Upper lobe of right lung (tissue), 1 donor: ENCODE measurements at places on chromosomes 2 and 18.

GRCh38 chr2:235504441-235505180 is 10.8 kb downstream of the AGAP1 start:
- DNase-seq: no peak

DNA sequence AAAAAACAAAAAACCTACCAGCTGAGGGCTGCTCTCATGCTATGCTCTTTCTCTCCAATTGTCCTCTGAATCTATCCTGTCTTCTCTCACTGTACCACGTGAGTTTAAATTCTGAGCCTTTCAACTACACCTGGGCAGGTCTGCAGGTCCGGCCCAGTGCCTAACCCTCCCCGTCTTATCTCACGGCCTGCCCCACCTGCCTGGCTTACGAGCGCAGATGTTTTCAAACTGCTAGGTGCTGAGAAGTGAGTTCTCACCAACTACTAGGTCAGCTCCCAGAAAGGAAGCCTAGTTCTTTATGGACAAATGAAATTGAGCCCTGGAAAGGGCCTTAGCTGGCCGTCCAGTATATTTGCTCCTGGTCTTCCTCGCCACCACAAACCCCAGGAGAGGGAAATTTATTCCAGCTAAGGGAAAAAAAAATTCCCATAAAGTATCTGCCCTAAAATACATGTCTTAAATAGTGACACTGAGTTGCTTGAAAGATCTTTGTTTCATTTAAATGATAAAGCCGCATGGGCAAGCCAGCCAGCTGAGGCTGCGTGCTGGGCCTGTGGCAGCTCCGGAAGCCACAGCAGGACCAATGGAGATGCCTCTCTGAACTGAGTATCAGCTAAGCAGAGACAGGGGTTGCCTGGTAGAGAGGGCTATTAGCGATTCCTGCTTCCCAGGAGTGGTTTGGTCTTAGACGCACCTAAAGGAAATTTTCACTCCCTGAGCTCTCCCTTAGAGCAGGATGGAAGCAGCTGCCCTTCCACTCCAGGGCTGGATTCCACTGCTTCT is 92.5 kb upstream of the NCK2 start:
- DNase-seq: no peak

- DNase-seq: no peak
These were observed 8.8 kb downstream of the FZD7 start for GRCh38 chr2:202042444-202042843.

DNA sequence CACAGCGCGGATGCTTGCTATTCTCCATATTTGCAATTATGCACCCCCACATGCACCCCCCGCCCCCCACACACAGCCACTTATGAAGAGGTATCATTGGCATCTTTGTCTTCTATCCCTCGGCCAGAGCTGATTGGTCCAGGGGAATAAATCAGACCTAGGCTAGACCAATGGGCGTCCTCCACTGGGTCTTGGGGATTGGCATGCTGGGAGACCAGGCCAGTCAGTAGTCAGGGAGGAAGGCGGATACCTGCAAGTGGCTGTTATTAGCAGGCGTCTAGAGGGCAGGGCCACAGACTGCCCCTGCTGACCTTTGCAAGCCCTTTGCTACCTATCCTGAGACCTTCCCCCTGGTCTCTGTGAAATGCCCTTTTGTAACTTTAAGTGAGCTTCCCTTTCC is 30.0 kb downstream of the ATOH8 start:
- peak; percentile 30 for DNase-seq

DNA sequence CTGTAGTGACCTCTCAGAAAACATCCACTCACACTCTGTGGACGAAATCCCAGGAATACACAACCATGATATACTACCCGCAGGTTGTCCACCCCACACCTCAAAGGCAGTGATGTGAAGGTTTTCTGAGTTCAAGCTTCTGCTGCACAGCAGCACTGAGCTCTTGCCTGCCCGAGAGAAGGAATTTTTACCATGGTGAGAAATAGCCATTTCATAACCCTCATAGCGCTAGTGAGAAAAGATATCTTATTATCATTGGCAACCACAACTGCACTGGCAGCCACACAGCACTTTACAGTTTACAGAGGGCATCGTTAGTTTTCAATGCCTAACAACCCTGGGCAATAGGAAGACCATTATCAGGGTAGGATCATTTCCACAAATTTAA is 36.9 kb downstream of the NAPG start:
- no peak for DNase-seq

GRCh38 chr2:146131048-146131447 is 1611.1 kb upstream of the ZEB2 start:
- DNase-seq: no peak

- no peak for DNase-seq
These were observed 140.1 kb downstream of the HDAC4 start for GRCh38 chr2:239260546-239261327.

GRCh38 chr2:129080715-129081476 is 762.2 kb upstream of the HS6ST1 start:
- DNase-seq: no peak

DNA sequence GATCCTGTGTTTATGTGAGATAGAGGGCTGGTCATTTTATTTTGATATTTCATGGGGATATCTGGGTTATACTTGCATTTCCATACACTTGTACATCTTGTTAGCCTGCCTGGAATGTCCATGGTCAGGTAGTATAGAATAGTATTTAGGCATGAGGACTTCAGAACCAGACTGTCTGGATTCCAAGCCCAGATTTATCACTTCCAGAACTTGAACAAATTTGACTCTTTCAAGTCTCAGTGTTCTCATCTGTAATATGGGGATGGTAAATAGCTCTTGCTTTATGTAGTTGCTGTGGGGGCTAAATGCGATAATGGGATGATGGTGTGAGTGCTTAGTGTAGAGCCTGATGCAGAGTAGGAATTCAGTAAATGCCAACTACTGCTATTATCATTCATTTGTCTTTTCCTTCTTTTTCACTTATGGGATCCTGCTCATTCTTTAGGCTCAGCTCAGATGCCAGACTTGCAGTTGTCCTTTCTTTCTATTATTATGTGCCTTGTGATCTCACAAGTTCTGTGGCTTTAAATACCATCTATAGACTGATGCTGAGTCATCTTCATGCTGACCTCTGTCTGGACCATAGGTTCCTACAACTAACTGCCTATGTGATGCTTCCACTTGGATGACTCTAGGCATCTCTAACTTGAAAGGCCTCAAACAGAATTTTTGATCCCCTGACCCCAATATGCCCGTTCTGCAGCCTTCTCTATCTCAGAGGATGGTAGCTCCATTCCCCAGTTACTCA is 67.4 kb downstream of the POLE4 start:
- no peak for DNase-seq

DNA sequence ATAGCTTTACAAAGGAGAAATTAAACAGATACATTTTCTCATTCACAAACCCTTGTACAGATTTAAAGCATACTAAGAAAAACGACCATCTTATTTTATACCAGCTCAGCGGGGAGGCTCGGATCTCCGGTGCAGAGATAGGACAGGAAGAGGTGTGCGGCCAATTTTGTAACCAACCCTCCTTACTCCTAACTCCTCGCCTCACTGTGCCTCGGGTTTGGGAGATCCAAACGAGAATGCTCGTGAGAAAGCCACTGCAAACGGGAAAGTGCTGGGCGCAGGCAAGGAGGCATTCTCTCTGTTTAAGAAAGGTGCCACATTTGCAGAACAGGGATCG is 1.2 kb downstream of the KDSR start:
- DNase-seq: no peak

DNA sequence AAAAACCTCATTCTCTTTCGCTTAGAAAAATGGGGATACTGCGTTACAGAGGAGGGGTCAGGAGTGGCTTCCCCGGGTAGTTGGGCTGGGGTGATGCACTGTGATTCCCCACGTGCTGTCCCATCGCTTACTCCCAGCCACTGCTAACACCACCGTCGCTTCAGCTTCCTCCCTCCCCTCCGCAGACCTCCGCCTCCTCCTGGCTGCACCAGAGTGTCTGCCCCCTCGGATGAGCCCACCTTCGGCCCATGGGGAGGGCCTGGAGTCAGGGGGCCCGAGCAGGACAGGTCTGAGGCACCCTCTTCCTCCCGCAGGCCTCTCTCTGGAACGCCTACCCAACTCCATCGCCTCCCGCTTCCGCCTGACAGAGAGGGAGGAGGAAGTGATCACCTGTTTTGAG is 59.1 kb upstream of the MCFD2 start:
- DNase-seq: no peak

- no peak for DNase-seq
These were observed 36.9 kb upstream of the TANC1 start for GRCh38 chr2:158931572-158931971.

DNA sequence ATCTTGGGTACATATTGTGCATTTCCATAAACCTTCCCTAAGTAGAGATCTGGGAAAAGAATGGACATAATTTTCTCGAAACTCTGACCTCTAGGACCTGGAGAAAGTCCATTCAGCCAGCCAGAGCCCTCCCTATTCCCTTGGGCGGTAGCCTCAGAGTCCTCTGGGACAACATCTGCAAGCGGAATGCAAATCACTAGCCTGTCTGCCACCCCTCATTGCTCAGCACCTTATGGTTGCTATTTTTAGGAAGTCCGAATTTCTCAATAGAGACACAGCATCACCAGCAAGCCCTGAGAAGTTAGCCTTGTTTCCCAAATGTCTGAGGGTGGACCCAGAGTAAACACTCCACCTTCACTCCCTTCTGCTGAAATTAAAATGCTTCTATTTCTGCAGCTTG is 17.6 kb upstream of the CD28 start:
- no peak for DNase-seq

DNA sequence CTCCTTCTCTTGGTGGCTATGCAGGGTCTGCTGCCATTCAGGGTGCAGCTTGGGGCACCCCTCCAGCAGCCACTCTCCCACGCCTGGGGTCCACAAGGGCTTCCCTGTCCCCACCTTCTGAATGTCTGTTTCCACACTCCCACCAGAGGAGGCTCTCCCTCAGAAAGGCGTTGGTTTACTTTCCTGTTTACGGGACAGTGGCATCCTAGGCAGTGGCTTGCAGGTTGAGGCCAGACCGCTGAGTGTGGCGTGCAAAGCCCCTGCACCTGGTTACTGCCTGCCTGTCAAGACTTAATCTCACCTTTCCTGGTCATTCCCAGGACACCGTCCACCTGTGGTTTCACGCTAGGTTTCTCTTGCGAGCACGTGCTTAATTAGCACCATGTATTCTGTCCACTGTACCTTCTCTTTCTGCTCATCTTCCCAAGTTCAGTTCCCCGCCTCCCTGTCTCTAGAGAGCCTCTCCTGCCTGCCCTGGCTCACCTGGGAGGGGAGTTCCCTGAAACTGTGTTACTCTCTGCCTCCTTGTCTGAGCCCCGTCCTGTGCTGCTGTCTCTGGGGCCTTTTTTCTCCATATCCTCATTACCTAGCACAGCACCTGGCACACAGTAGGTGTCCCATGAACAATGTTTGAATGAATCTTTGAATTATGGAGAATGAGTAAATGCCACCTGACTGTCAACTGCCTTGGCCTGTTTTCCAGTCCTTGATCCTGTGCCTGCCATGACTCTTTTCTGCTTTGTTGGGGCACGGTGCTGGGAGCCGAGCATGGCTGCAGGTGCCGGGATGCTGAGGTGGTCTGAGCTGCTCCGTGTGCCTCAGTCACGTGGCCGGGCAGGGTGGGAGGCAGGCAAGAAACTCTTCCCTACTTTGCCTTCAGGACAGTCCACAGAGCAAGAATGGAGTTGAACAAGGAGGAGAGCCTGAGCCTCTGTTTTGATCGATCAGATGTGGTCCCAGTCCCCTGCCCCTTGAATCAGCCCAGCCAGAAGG is 56.4 kb downstream of the ARHGEF4 start:
- no peak for DNase-seq

- no peak for DNase-seq
These were observed 52.0 kb upstream of the TNP1 start for GRCh38 chr2:216911886-216912285.

DNA sequence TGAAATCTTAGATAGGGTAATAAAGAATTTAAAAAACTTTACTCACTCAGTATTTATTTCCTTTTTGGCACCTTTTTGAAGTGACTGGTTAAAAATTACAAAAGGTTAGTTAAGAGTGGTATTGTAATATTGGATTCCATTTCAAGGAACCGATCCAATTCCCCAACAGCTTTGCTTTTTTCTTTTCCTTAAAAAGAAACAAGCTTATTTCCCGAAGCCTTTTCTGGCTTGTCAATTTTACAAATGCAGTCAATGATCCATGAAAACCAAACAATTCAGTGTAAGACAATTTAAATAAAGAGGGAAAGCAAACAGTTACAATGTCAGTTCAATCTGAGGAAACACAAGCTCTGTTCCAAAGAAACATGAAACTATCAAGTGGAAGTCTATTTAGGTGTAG is 200.2 kb downstream of the RIT2 start:
- DNase-seq: no peak

GRCh38 chr2:205827809-205828365 is 145.6 kb downstream of the NRP2 start:
- DNase-seq: no peak

GRCh38 chr2:54945391-54946219 is 104.6 kb downstream of the RTN4 start:
- no peak for DNase-seq

DNA sequence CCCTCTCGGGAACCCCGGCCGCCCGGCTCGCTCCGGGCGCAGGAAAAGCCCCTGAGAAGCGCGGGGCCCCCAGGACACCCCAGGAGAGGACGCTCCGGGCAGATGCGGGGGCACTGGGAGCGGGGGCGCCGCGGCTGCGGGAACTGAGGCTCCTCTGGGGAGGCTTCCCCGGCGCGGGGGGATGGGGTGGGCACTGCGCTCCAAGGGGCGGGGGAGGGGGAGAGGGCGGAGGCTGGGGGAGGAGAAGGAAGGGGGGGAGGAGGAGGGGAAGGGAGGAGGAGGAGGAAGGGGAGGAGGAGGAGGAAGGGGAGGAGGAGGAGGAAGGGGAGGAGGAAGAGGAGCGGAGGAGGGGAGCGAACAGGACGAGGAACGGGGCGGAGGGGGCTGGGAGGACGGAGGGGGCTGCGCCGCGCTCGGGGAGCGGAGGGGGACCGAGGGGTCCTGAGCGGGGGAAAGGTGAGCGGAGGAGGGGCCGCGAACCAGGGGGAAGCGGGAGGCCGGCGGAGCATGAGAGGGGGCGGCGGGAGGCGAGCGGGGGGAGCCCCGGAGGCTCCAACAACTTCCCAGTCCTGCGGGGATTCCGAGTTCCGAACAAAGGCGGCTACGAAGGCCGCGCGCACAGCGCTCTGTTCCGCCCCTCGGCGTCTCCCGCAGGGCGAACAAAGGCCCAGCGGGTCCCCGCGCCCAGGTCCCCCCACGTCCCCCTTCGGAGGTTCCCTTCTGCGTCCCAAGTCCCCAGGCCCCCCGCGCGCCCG is 742 bp downstream of the PXDN start:
- DNase-seq: peak; percentile 64

GRCh38 chr18:68548904-68549870 is 165.7 kb downstream of the TMX3 start:
- no peak for DNase-seq

- no peak for DNase-seq
These were observed 146.8 kb upstream of the PID1 start for GRCh38 chr2:229417916-229418315.

DNA sequence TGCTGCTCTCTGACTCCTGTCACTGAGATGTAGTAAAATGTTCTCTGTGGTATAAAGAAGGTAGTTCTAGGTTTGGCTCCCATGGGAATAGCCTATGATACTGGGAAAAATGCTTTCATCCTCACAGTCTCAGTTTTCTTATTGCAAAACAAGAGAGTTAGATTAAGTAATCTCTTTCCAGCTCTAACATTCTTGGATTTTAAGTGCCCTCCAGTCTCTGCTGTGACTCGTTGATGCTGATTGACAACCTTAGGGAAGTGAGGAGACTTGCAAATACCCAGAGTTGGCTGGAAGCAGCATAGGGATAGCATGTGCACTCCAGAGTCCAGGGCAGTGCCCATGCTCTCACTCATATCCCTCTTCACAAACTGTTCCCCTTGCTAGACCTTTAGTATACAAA is 534.9 kb downstream of the SLC4A3 start:
- no peak for DNase-seq

- DNase-seq: no peak
These were observed 203.5 kb upstream of the UBE2E3 start for GRCh38 chr2:180776921-180777320.
